ENCODE measurements at places on chromosomes 6 and 20.

- DNase-seq: no peak
Measured at GRCh38 chr20:47027042-47027441, 132.4 kb downstream of the EYA2 start.

DNA sequence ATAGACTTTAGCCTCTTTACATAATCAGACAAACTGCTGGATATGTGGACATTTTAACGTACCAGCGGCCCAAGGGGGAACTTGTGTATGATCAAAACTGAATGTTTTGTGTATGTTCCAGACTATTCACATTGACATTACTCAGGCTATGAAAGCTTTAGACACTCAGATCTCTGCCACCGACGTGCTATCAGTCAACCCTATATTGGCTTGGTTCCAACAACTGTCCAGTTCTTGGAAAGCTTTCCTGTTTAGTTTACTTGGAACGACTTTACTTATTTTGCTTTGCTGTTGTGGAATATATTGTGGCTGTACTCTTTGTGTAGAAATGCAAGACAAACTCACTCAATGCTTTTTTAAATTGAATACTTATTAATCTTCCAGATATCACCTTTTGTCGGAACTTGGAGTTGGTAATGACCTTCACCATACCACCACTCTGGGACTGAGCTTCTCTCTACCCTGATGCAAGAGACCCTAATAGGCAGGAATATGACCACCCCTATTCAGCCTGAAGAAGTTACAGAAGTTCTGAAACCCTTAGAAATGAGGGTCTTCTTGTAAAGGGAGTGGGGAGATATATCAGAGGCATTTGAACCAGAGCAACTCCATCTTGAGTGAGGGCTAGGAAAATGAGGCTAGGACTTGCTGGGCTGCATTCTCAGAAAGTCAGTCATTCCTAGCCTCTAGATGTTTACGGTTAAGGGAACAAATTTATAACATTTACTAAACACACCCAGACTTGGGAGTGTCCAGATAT is 49.0 kb upstream of the PAX1 start:
- no peak for DNase-seq

- no peak for DNase-seq
Measured at GRCh38 chr6:125480571-125480970, 178.8 kb upstream of the HDDC2 start.

GRCh38 chr6:48628316-48628715 is 517.3 kb upstream of the PTCHD4 start:
- DNase-seq: no peak

DNA sequence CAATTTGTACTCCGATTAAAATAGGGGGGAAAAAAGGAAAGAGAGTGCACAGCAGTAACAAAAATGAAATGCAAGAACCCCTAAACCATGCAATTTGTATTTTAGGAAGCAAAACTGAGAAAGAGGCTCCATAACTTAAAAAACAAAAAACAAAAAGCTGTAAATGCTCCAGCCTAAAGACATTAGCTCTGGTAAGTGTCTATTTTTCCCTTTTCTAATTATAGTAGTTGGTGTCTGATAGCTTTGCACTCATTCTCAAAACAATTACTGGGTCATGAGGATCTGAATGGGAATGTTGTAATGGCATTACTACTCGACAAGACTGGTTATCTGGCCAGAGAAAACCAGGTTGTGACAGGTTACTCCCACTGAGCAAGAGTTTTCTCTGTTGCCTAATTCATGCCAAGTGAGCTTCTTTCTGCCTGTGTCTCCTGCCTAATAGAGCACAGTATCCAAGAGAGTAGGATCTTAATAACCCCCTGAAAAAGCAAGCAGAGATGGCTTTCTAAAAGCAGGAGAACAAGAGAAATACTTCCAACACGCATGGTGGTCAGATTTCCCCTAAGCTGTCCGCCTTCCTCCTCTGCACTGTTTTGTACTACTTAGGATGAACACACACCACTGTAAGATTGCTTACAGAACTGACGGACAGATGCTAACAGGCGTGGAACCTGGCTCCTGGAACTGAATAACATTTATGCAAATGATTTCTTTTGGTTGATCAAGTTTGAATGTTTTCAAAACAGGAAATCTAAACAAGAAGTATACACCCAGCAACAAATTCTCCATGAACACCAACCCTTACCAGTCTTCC is 86.4 kb downstream of the FKBP5 start:
- DNase-seq: no peak

DNA sequence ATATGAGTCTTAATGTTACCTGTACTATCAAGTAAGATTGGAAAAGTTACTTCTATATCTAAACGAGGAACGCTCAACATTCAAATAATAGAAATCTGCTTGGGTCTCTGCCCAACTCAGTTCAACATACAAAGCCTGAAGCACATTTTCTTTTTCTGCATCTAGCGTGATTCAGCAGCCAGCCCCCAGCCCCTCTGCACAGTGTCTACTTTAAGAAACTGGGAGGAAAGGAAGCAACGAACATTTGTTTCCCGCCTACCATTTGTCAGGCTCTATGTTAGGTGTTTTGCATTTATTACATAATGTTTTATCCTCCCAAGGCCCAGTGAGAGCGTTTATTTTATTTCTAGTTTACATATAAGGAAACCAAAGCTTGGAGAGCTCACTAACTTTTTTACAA is 17.3 kb downstream of the PHACTR1 start:
- no peak for DNase-seq

GRCh38 chr6:6575143-6575542 is 13.4 kb upstream of the LY86 start:
- DNase-seq: no peak

- no peak for DNase-seq
Measured at GRCh38 chr6:64266351-64266821, 630.8 kb downstream of the PHF3 start.

DNA sequence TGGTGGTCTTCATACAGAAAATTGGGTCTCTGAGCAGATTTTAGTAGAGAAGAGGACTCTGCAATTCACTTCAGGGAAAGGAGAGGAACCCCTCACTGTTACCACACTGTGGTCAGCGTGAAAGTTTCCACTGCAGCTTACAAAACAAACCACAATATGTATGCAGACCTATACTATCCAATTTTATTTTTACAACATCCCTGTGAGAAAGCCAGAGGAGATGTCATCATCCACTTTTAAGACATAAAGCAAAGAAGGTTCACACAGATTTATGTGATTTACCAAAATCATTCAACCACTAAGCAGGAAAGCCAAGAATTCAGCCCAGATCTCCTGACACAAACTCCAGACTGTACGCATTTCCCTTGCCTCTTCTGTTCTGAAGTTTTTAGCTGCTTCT is 442.4 kb downstream of the FRK start:
- DNase-seq: no peak

- no peak for DNase-seq
Measured at GRCh38 chr6:168101590-168102314, 22.7 kb upstream of the FRMD1 start.

DNA sequence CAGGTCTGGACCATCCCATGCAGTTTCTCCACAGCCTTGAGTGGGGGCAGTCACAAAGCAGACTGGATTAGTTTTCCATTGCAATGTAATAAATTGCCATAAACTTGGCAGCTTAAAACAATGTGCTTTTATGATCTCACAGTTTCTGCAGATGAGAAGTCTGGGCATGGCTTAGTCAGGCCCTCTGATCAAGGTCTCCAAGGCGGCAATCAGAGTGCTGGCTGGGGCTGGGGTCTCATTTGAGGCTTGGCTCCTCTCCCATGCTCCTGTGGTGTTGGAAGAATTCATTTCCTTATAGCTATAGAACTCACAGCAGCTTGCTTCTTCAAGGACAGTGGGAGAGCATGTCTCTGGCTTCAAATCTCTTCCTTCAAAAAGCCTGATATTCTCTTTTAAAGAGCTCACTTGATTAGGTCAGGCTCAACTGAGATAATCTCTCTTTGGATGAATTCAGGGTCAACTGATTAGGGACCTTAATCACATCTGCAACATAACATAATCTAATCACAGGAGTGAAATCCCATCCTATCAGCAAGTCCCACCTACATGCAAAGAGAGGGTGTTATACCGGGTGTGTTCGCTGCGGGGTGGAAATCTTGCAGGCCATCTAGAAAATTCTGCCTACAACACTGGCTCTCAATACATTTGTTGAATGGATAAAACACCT is 77.4 kb upstream of the SULF2 start:
- DNase-seq: no peak

DNA sequence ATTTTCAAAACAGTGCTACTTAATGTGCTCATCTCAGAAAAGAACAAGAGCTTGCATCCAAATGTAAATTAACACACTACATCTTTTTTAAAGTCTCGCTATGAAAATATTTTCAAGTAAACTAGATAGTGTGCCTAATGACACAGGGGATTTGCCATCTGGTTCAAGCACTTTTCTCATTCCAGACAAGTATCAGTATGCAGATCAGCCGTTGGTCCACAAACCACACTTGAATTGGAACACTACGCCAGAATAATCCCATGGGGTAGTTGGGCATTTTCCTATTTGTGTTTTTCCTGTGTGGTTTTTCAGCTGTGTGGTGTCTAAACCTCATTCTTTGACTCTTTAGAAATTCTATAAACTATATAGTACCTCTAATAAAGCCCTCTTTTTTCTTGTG is 256.2 kb downstream of the EPHA7 start:
- DNase-seq: no peak

GRCh38 chr20:17538517-17539170 is 7.5 kb upstream of the BFSP1 start:
- DNase-seq: no peak

DNA sequence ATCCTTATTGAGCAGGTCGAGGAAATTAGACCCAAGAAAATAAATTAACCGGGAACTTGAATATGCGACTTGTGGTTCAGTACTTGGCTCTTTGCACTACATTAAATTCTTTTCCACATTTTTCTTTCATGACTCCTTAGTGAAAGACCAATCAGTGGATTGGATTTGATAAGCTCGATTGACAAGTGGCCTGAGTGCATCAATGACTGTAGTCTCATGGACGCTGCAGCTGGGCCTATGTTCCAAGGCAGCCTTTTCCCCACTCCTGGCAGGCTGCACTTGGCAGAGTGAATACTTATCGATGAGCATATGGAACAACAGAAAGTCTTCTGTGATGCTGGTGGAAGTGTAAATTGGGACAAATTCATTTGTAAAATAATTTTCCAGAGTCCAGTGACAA is 210.8 kb upstream of the EXOC2 start:
- no peak for DNase-seq

DNA sequence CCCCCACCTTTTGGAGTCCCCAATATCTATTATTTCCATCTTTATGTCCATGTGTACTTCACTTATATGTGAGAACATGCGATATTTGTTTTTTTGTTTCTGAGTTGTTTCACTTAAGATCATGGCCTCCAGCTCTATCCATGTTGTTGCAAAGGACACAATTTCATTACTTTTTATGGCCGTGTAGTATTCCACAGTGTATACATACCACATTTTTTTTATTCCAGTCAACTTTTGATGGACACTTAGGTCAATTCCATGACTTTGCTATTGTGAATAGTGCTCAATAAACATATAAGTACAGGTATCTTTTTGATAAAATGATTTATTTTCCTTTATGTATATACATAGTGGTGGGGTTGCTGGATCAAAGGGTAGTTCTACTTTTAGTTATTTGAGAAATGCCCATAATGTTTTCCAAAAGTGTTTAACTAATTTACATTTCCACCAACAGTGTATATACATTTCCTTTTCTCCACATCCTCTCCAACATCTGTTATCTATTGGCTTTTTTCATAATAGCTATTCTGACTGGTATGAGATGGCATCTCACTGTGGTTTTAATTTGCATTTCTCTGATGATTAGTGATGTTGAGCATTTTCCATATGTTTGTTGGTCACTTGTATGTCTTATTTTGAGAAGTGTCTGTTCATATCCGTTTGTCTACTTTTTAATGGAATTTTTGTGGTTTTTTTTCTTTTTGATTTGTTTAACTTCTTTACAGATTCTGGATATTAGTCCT is 34.0 kb upstream of the COL10A1 start:
- no peak for DNase-seq

DNA sequence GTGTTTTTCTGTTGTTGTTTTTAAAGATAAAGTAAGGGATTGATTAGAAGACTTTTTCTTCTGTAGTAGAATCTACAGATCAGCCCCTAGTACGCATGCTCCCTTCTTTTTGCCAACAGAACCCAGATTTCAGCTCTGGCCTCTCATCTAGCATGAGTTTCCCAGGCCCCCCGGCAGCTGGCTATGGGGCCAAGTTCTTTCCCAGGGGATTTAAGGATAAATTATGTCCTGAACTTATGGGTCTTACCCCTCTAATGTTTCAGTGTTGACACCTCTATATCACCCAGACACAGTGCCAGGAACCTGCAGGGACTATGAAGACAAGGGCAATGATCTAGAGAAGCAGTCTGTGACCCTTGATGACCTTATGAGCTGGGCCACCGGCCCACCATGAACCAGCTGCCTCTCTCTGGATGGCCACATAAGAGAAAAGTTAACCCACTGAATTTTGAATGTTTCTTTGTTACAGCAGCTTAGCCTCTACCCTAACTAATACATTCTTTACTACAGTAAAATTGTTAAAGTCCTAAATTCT is 150.5 kb downstream of the UNC5CL start:
- DNase-seq: no peak

DNA sequence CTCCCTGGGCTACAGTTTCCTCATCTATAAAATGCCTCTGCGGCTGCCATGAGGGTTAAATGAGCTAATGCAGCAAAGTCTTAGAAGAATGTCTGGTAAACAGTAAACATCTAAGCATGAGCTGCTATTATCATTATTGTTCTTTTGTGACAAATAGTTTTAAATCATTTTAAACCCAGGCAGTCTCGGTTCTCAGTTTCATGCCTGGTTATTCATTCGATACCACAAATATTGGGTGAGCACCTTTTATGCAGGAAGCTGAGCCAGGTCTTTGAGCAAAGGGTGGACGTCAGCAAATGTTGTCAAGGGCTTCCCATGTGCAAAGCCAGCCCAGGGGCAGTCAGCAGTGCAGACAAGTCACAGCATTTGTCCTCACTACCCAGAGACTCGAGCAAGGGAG is 128.7 kb downstream of the NFATC2 start:
- no peak for DNase-seq

DNA sequence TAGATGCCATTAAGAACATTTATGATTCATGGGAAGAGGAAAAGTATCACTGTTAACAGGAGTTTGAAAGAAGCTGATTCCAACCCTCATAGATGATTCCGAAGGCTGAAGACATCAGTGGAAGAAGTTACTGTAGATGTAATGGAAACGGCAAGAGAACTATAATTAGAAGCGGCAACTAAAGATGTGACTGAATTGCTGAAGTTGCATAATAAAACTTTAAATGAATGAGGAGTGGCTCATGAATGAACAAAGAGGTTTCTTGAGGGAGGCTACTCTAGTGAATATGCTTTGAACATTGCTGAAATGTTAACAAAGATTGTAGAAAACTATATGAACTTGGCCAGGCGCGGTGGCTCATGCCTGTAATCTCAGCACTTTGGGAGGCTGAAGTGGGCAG is 84.1 kb downstream of the PHIP start:
- DNase-seq: no peak

All from stimulated activated CD4-positive, alpha-beta T cell treated with anti-CD3 and anti-CD28 coated beads, TNF-alpha, amount 100 ng/mL, for 1 hour (primary cell).